Stimulated activated CD8-positive, alpha-beta memory T cell treated with anti-CD3 and anti-CD28 coated beads, Interleukin-4, amount 100 ng/mL, for 1 hour (primary cell): ENCODE measurements at places on chromosomes 16 and 17.

GRCh38 chr16:23509782-23510163 lies 521 bp downstream of the GGA2 start:
- no peak for DNase-seq

DNA sequence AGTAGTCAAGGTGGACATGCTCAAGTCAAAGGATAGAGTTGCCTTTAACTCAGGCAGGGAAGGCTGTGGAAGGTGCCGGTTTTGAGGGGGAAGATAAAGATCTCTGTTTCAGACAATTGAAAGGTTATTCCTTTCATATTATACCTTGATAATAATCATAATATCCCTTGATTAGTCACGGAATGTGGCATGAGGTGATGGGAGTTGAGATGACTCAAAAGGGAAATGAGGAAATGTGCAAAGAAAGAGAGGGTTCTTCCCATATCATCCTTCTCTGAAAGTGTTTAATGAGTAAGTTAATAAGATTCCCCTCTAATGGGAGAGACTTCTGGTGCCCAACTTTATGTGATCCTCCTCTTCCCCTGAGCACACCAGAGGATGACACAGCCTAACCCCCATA lies 43.1 kb upstream of the HS3ST2 start:
- no peak for DNase-seq

GRCh38 chr16:11211977-11212797 lies 43.8 kb downstream of the SOCS1 start:
- DNase-seq = no peak

- DNase-seq = no peak
These were observed 55.2 kb downstream of the ACTG1 start for GRCh38 chr17:81457401-81457800.

GRCh38 chr16:12452549-12452948 lies 351.1 kb downstream of the CPPED1 start:
- no peak for DNase-seq

- no peak for DNase-seq
These were observed at the start of gene ALOXE3 for GRCh38 chr17:8117980-8118768. Gene ALOXE3 (minus strand): TSS chr17:8118514. CDS start chr17:8117990, 524 bp downstream.
